CD4-positive, CD25-positive, alpha-beta regulatory T cell (primary cell): ENCODE measurements at places on chromosomes 4 and X. TPM values are rescaled to one million over a fixed set of nuclear protein-coding genes. Genes with fewer than 3 reads are reported as not detected.

DNA sequence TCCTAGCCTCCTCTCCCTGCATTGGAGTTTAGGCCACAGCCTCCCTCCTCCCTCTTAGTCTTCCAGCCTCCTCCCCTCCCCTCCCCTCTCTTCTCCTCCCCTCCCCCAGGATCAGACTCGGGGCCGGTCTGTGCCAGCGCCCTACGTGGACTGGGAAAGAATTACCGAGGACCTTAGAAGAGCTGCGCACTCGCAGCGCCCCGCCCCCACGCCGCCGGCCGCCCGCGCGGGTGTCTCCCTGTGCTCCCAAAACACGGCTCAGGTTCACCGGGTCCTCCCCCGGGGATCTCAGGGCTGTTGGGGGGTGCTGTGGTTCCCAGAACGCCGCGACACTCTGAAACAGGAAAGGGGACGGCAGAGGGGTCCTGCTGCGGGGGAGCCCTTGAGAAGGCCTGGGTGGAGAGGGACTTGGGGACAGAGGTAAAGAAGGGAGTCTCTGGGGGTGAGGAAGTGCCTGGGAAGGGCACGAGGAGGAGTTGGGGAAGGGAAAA lies 122.3 kb upstream of the TBL1X start:
- DNase-seq: peak; percentile 59
- H3K4me1 ChIP-seq: peaks cover 36% of the 10 kb centered on the region
- H3K27ac ChIP-seq: peak overlapping the region; percentile 84
- no peak overlapping the region for H3K4me3 ChIP-seq
- no peaks in the 10 kb centered on the region for H3K36me3 ChIP-seq
- no peaks in the 10 kb centered on the region for H3K27me3 ChIP-seq

GRCh38 chr4:10098780-10099160 lies 17.8 kb downstream of the WDR1 start:
- H3K27me3 ChIP-seq: no peaks in the 10 kb centered on the region
- no peak overlapping the region for H3K4me3 ChIP-seq
- peaks cover 95% of the 10 kb centered on the region for H3K4me1 ChIP-seq
- H3K27ac ChIP-seq: peak overlapping the region; percentile 79
- peaks cover 85% of the 10 kb centered on the region for H3K36me3 ChIP-seq
- DNase-seq: peak; percentile 42

DNA sequence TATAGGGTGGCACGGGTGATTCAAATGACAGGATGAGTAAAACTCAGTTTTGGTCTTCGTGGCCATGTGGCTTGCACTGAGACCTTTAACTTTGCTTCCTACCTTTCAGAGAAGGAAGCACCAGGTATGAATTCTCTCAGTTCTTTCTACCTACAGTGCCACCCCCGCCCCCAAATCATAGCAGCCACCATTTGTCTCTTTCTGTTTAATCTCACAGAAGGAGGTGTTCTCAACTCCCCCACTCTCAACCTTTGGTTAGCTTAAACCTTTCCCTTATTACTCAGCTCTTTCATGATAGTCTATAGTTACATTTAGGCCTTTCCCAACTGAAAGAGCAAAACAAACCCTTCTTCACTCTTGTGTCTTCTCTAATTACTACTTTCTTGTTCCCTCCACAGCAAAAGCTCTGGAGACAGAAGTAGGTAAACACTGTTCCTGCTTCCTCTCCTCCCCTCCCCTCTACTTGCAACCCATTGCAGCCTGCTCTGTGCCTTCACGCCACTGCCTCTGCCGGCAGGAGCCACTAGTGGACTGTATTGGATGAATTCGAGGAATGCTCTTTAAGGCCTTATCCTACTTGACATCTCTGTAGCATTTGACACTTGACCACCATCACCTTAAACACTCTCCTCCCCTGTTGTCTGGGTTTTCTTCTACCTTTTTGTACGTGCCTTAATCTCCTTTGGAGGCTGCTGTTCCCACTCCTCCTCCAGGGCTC lies 123.7 kb downstream of the AFF1 start:
- DNase-seq: peak; percentile 61
- H3K4me3 ChIP-seq: no peak overlapping the region
- no peaks in the 10 kb centered on the region for H3K27me3 ChIP-seq
- H3K36me3 ChIP-seq: no peaks in the 10 kb centered on the region
- peaks cover 15% of the 10 kb centered on the region for H3K4me1 ChIP-seq

GRCh38 chr4:1871471-1872021 lies 353 bp downstream of the NSD2 start:
- H3K4me3 ChIP-seq: no peak overlapping the region
- no peaks in the 10 kb centered on the region for H3K36me3 ChIP-seq
- H3K27me3 ChIP-seq: no peaks in the 10 kb centered on the region
- DNase-seq: no peak
- peaks cover 22% of the 10 kb centered on the region for H3K4me1 ChIP-seq

The VCX3B gene
- not detected for total RNA-seq

The NSUN7 gene
- total RNA-seq: 0.59 TPM
